Right renal pelvis (tissue), 4 donors: ENCODE measurements at places on chromosomes 16 and 17.

DNA sequence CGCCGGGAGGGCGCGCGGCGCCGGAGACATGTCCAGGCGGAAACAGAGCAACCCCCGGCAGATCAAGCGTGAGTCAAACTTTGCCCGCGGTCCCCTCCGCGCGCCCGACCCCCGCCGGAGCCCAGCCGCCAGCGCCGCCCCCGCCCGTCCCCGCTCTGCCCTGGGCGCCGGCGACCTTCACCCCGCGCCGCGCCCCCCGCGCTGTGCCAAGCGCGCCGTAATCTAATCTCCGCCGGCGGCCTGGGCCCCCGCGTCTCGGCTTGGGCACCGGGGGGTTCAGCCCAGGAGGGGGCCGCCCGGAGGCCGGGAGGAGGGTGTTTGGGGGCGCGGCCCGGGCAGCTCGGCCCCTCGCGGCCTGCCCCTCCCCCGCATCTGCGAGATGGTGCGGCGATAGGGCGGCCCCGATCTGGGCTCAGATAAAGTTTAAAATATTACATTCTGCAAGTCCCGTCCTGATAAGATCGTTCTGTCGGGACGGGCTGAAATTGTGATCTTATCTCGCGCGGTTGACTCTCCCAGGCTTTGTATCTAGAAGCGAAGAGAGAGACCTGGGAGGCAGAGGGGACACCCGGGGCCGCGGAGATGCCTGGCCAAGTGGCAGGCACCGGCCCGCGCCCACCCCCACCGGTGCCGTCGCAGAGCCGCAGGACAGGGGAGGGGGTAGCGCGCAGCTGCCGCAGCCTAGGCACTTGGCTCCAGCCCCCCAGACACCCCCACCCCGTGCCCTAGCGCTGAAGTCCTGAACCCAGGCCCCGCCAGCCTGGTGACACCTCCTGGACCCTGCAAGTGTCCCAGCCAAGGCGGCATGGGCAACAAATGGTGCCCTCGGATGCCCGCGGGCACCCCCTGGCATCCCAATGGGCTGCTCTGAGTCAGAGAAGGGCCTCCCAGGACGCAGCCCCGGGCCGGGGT lies 787 bp downstream of the ZFPM1 start:
- DNase-seq: no peak

GRCh38 chr17:43212641-43213490 lies 1.2 kb downstream of the TMEM106A start:
- no peak for DNase-seq

- DNase-seq: no peak
Measured at GRCh38 chr17:61405686-61406536, 6.3 kb downstream of the TBX2 start.

- no peak for DNase-seq
Measured at GRCh38 chr17:41418116-41418860, 6.1 kb downstream of the KRT37 start.
